H1 (cell line): ENCODE measurements at places on chromosomes 2 and 18. TPM values are rescaled to one million over a fixed set of nuclear protein-coding genes. Genes with fewer than 3 reads are reported as not detected.

- DNase-seq, result no peak
Observed at GRCh38 chr2:26243470-26244308, 743 bp downstream of the HADHA start.

- no peak for DNase-seq
Observed at GRCh38 chr2:68659081-68659480, 15.7 kb downstream of the PROKR1 start.

GPR17 gene
- 0.03 TPM in 2 replicates for polyA plus RNA-seq

C1QL2 gene
- 0.80 and 1.3 TPM in 2 replicates for polyA plus RNA-seq

SERPINB7 gene
- not detected in 2 replicates for polyA plus RNA-seq
